ENCODE measurements at places on chromosomes 7 and 10.

DNA sequence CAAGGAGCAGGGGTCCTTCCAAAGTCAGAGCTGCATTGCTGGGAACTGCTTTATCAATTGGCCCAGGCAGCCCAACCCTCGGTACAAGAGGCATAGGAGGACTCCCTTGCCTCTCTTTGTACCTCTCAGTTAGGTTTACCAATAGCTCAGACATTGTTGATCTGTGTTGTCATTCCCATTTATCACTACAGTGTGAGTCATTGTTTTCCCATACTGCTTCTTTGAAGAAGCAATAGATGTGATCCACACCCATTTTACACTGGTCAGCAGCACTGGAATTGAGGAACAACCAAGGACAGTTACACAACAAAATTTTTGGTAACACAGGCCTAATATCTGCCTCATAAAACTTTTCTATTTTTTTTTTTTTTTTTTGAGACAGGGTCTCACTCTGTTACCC is 307.2 kb downstream of the SNX13 start:
- DNase-seq: no peak

DNA sequence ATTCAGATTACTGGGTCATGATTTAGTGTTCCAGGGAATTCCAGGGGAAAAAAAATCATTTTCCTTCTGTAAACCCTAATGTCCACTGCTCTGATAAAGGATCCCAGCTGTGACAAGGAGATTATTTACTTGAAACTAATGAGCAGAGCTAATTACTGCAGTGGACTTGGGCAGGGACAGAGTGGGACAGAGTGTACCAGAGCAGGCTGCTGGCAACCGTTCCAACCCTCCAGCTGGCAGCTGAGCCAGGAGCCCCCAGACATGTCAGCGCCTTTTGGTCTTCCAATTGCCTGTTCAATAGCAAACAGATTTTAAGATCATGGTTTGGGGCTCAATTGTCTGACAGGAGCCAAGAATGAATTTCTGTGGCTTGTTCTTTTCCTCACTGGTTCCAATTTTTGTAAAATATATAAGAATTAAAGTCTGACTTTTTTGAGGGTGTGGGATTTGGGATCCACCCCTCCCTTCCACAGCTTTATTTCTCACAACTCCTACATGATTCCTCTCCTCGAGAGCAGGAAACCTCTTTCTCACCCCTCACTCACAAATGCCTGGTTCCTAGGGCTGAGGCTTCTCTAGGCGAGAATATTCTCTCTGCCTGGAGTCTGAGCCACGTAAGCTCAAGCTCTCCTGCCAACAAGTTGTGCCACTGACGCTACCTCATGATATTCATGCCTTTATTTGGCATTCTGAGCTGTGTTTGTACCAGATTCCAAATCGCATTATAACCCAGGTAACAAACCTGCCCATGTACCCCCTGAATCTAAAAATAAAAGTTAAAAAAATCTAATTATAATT is 20.6 kb upstream of the FAM180A start:
- DNase-seq: no peak

DNA sequence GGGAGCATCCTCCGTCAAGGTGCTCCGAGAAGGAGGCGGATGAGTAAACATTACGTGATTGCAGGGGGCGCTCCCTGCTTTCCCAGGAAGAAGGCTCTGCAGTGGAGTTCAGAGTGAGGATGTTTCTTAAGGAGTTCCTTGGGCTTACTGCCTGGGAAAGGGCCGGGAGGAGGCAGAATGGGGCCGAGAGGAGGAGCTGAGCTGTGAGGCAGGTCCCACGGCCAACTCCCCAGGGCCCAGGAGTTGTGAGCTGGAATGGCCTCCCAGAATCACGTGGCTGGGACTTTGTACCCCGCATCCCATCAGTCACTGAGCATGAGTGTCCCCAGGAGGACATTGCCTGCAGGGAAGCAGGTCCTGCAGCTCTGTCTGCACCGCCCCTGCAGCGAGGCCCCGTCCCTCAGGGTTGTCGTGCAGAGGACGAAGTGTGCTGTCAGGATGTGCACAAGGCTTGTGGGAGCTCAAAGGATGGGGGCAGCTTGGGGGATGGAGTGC is 75.5 kb downstream of the DYNC2I1 start:
- DNase-seq: no peak

DNA sequence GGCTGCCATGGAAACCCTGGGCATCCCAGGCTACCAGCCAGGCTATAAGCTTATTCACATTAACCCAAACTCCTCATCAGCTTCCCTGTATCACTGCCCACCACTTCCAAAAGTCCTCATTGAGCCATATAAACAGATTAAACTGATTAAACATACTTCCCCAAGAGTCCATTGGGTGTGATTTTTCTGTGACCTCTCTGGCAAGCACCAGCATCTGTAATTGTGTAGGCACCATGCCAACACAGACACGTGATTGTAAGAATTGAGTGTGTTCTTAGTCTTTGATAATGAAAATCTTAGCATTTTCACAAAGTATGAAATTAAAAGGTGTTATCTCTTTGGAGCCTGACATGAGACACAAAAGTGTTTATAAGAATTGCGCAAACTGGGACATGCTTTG is 679.3 kb downstream of the TYW1 start:
- no peak for DNase-seq

- no peak for DNase-seq
Measured at GRCh38 chr10:125802131-125802530, 20.9 kb downstream of the UROS start.

GRCh38 chr7:95716357-95717122 is 55.8 kb upstream of the DYNC1I1 start:
- no peak for DNase-seq

- DNase-seq: no peak
Measured at GRCh38 chr10:61894133-61894532, 7.4 kb upstream of the ARID5B start.

- no peak for DNase-seq
Measured at GRCh38 chr10:42987121-42987541, 89.7 kb upstream of the RET start.

DNA sequence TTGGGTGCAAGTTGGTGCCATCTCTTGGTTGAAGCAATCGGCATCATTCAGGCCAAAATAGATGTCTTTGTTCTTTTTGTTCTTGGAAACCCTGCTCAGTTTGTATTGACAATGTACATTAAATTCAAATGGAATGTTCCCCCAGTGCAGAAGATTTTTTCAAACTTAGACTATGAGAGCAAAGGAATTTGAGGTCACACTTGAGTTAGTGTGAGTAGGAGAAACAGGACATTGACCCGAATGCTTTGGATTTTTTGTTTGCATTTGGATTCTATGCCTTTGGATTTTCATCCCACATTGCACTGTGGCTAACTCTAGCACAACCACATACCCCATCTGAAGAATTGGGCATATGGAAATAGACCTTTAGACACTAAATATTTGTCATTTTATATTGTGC is 480.0 kb downstream of the GALNT17 start:
- DNase-seq: no peak

DNA sequence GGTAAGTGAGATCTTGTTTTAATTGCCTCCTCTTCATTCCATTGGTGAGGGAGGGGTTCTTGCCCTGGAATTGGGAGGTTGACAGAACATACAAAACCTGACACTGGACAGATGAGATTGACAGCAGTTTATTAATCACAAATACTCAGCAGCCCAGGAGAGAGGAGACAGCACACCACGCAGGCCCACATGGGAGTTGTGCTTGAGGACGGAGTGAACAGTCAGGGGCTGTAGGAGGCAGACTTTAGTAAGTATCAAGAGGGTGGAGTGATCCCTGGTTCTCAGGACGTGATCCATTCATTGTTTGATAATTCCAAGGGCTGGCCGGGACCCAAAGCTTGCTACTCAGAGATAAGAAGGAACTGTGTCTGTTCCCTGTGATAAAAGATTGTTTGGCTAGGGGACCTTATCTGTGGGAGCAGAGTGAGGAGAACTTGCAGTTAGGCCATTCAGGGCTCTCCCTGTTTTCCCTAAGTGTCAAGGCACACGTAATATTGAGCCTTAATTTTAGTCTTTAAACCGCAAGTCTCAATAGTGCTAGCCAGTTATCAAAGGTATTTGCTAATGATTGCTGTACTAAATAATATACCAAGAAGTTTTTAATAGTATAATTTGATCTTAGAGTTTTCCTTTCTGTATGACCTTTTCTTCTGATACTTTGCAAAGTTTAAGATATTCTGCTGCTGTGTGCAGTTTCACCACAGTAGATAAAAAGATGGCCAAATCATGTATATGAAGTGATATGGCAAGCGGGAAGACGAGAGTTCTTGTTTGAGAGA is 14.5 kb downstream of the CAPZA2 start:
- DNase-seq: no peak

DNA sequence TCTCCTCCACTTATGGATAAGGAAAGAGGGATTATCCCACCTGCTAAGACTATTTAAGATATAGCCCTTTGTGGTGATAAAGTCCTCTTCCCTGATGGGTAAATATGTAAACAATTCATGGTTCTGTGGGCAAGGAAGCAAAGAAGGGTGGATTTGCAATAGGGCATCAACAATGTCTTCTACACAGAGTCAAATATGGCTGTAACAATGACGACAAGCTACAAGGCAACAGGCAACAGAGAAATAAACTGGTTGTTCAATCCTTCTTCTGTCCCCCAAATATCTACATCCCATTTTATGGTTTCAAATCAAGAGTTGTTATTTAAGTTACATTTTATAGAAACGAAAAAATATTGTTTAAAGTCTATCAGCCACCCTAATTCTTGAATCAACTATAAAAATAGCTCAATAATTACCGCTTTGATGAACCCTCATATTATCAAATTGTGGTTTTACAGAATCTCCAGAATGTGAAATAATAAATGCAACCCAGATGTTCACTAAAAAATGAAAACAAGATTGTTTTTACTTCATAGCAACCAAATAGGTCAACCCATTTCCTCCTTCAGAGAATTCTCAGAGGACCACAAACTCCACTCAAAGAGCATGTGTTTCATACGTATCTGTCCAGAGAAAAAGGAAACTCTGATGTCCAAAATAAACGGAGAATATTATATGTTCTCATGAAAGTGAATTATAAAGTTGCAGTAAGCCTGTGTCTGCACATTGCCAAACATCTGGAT is 13.8 kb downstream of the CYTH3 start:
- DNase-seq: no peak

DNA sequence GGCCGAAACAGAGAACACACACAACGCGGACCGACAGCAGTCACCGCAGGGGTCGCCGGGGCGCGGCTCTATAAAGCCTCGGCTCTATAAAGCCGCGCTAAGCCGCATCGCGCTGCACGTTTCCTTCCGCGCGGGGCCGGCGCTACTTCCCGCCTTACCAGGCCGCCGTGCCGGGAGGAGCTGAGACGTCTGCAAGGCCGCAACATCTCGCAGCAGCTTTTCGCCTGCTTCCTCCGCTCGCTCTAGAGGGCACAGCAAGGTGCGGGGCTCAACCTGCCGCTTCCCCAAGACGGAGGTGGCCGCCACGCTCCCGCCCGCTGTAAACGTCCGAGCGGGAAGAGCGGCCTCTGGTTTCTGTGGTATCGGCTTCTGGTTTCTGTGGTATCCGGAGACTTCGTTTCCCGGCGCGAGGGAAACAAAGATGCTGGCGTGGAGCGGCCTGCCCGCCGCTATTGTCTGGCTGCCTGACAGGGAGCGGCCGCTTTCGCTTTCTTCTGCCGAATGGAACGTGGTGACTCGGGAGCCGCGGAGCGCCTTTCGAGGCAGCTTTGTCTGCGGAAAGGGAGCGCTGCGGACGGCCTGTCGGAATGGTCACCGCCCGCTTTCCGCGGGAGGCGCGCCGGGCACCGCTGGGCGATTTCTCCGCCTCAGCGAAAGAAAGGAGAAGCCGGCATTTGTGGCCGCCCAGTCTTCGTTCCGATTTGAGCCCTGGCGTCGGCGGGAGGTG is 91.8 kb downstream of the SPAG6 start:
- DNase-seq: peak; percentile 79

DNA sequence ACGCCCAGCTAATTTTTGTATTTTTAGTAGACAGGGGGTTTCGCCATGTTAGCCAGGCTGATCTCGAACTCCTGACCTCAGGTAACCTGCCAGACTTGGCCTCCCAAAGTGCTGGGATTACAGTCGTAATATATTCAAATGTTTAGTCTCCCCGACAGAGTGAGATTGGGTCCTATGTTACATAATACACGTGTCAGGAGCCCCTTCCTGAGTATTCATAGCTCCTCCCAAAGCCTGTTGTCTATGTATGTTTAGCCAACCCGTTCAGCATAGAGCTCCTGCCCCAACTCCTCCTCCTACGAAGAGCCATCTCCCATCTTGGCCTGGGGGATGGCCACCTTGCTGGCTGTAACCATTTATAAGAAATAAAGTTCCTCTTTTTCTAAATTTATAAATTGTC is 2.7 kb upstream of the PPP2R2D start:
- DNase-seq: no peak

DNA sequence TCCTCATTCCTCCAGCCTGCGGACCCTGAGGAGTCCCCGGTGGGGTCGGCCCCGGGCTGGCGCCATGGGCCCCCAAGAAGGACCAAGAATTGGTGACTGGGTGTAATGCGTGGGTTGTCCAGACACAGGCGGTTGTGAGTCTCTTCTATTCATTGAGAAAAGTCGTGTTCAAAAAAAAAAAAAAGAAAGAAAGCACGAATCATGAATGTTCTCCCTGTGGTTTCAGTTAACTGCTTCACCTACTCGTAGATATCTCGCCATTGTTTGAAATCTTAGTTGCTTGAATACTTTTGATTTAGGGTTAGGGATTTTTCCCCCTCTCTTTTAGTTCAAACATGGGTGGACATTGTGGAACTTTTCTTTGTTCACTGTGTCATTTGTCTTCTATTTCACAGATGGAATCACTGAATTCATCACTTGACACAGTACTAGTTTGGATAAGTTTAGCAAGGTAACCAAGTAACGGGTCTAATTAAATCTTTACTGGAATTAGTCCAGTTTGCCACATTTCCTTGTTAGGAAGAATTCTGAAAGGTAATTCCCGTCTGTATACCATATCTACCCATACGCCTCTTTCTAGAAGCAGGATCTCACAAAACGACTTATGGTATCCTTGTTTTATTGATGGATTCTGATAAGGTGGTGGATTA is 775 bp downstream of the STARD3NL start:
- no peak for DNase-seq

- no peak for DNase-seq
Measured at GRCh38 chr10:8245814-8246142, 191.3 kb downstream of the GATA3 start.

GRCh38 chr7:70657989-70658632 is 473.8 kb upstream of the GALNT17 start:
- no peak for DNase-seq

GRCh38 chr10:34184397-34184796 is 630.7 kb downstream of the PARD3 start:
- no peak for DNase-seq
